Epithelial cell of prostate (primary cell): ENCODE measurements at places on chromosomes 12 and 14.

DNA sequence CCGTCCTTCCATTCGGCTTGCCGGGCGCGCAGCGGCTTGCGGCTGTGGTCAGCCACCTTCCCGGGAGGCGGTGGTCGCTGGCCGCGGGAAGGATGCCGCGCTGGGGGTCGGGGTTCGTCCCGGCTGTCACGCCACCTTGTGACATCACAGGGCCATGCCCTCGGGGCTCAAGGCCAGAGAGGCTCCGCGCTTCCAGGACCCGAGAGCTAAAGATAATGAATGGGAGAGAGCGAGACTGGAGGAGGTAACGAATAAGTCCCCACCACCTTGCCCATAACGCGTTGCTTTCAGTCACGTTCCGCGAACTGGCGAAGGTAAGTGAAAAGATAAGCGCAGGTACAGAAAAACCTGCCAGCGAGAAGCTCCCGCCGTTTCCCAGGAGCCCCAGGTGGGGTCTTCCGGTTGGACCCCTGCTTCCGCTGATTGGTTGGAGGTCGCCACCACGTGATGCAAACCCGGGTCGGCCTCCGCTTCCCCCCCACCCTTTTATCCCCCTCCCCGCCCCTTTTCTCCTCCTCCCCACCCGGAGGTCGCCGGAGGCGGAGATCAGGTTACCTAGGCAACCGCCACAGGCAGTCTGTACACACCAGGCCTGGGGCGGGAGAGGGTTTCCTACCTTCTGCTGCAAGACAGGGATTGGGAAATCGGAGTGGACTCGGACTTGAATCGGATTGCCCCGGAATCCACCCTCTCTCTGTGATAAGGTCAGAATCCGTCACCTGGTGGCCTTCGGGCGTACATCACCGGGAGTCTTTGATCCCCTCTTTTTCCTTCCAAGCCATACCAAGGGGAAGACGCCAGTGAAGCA lies at the start of gene LRRC9:
Gene LRRC9, plus strand, starts transcription at position 575 of the 808 bp plus-strand sequence.
- no peak for DNase-seq

DNA sequence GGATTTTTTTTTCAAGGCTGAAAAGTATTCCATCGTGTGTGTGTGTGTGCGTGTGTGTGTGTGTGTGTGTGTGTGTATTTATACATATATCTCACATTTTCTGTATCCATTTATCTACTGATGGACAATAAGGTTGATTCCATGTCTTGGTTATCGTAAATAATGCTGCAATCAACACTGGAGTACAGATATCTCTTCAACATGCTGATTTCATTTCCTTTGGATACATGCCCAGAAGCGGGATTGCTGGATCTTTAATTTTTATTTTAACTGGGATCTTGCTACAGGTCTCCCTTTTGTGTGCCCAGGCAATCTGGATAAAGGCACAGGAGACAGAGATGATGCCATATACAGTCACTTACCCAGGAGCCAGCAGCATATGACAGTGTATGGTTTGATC lies 338.1 kb downstream of the SOX5 start:
- no peak for DNase-seq

DNA sequence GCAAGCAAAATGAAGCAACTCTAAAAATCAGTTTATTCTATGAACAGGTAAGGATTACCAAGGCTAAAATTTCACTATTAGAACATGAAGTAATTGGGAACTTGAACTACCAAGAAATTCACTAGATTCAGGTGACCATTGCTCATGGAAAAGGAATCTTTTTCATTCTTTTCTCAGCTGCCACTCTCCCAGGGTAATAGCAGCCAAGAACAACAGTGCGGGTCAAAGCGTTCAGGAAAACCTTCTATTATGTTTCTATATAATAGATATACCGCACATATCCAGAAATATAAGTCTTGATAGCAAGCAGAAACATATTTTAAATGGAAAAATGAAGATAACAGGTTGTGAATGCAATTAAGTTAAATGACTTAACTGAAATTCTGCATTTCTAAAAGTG lies 125.6 kb downstream of the NELL2 start:
- no peak for DNase-seq

DNA sequence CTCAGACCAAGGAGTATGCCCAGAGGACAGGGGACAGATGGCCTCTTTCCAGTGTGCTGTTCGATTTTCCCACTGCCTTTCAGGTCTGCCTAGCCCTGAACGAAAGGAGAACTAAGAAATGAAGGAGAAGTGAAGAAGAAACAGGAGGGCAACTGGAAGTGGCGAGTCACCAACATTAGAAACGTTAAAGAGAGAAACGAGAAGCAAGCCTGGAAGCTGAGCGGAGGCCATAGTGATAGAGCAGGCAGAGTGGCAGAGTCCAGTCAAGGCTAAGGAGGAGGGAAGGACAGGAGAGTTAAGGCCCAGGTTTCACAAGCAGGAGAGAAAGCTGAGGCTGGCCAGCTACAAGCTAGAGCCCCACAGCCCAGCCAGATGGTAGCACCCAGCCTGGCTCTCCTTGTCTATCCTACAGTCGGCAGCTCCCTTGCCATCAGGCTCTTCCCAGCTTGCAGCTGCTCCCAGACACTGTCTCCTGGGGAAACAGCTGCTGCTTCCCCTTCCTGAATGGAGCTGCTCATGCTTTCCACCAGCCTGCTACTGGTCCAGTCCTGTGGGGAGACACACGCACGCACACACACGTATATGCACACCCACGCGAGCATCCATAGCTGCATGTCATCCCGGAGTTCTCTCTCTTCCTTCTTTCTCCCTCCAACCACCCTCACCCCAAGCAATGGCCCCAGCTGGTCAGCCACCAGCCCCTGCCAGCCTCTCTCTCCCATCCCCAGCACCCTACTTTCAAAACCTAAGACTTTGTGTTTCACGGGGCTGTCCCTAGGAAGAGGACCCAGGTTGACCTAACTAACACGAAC lies 139.7 kb upstream of the CCND2 start:
- no peak for DNase-seq

GRCh38 chr14:24895243-24895583 lies 154.7 kb downstream of the STXBP6 start:
- DNase-seq, result no peak

DNA sequence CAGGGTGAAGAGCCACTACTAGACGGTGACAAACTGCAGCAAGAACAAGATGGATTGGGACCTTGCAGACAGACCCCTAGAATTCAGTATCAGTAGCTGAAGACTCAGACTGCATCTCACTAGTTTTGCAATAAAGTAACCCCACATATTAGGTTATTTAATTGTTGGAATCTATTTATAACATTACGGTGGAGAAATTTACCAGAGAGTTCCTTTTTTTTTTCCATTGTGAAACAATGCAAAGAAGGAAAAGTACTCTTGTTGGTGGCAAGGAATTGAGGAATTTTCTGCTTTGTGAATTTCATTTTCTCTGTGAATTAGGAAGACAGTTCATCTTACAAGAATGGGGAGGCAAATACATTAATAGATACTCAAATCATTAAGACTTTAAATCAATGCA lies 185.7 kb upstream of the PPFIA2 start:
- no peak for DNase-seq

DNA sequence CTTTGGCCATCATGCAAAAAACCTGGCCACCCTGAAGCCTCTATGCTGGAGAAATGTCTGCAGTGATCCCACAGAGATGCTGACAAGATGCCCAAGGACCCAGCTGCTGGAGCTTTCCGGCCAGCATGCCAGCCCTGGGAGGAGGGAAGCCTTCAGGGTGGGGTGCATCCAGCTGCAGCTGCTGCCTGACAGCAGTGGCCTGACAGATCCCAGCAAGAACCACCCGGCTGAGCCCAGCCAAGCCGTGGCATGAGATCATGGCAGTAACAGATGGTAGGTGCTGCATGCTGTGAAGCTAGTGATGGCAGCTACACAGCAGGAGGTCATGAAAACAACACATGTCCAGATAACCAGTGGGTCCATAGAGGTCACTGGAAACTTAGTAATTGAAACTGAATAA lies 13.8 kb downstream of the CLBA1 start:
- DNase-seq, result no peak

DNA sequence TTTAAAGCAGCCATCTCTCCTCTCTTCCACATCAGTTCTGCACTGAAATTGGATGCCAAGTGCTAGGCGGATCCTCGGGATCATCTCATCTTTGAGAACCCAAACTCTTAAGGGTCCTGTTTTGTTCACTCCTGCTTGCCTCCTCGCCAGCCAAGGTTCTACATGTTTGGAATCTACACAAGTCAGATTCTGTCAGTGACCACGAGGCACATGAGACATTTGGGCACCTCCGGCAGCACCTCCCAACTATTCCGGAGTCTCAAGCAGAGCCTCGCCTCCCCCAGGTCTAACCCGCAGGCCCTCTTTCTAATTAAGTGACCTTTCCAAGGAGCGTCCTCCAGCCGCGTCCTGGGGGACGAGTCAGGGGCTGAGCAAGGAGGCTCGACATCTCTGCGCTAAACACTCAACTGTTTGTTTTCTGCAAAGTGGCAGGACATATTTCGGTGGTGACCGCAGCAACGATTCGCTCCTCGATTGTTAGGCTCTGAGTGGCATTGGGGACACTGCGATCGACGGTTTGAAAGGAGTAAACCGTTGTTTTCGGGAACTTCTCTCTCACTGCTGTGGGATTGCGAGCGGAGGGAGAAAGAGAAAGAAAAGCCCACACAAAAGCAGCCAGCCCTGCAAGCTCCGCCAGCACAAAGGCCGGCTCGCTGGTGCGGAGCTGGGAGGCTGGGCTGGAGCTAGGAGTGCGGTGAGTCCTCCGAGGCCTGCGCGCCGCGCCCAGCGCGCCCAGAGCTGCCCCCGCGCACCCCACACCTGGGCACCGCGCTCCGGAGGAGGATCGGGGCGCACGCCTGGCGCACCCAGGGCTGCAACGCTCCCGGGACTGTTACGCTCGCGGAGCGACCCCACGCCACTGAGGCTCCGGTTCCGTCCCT lies 640 bp downstream of the ARMH4 start:
- no peak for DNase-seq

DNA sequence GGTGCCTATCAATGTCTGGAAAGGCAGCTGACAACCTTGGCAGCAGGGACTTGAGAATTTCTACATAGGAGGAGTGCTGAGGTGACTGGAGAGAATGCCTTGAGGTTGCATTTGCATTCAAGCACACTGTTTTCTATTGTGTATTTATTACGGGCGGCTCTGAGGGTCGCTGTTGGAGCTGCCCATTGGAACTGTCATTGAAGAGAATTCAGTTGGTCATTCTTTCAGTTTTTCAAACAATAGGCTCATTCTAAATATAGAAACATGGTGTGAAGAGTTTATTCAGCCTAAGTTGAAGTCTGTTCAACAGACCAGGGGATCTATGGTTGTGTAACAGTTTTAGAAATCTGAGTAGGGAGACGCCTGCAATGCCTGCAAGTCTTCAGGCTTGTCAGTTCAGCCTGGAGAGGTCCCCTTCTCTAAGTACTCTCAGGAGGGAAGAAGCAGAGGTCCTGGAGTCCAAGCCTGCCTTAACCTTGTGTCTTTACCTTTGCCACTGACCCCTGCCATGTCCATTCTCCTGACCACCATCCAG lies 9.8 kb upstream of the ABHD12B start:
- no peak for DNase-seq
